Lung (tissue), 17 donors: ENCODE measurements at places on chromosomes 11 and 22. TPM values are rescaled to one million over a fixed set of nuclear protein-coding genes. Genes with fewer than 3 reads are reported as not detected.

The KIAA1671 gene
- 10.0 TPM for polyA plus RNA-seq

The TSPAN32 gene
- 6.1 TPM for polyA plus RNA-seq

DNA sequence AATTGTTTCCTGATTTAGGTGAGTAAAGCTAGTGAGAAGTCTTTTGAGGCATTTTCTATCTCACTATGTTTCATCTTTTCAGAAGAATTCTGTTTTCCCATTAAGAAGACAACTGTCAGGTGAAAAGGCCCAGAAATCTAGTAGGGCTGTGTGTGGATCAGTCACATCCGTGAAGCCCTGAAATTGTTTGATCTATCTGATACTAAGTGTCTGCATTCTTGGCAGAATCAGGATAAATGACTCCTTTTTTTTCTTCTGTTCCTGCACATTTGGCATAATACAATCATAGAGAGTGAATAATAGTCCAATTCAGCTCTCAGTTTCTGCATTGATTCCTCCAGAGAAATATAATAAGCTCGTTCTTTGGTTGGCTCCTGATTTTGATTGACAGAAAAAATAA lies 208.3 kb downstream of the NAV2 start:
- DNase-seq = no peak

DNA sequence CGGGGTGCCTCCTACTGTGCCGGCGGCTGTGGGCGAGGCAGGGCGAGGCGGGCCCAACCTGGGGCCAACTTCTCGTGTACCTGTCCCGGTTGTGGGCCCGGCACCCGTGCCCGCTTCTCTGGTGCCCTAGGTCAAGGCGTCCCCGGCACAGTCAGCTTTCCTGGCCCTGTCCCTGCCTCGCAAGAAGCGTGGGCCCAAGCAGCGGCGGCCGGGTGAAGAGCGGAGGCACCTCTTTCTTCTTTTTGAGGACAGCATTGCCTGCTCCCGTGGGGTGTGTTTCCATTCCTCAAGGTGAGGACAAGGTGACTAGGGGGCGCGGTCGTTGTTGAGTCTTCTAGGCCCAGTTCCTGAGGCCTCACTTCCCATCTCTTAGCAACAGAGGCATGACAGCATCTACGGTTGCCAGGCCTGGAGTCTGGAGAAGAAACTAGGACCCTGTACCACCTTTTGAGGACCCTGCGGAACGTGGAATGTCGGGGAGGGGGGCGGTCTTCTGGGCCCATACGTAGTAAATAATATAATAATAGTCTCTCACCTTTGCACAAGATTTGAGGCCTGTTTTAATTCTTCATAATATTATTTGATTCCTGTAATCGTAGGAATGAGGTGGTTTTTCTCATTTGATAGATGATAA lies 418 bp downstream of the ACO2 start:
- DNase-seq = no peak

- DNase-seq = no peak
Observed at GRCh38 chr11:76795936-76796441, 12.8 kb downstream of the TSKU start.
